Activated naive CD8-positive, alpha-beta T cell treated with anti-CD3 and anti-CD28 coated beads for 36 hours (primary cell): ENCODE measurements at places on chromosomes 13 and 19. TPM values are rescaled to one million over a fixed set of nuclear protein-coding genes. Genes with fewer than 3 reads are reported as not detected.

- H3K27me3 ChIP-seq = peaks cover 3% of the 10 kb centered on the region
- H3K4me3 ChIP-seq = no peak overlapping the region
- H3K36me3 ChIP-seq = no peaks in the 10 kb centered on the region
- DNase-seq = no peak
- H3K4me1 ChIP-seq = no peaks in the 10 kb centered on the region
Measured at GRCh38 chr13:43426355-43426754, 360.4 kb downstream of the ENOX1 start.

GRCh38 chr19:2266183-2266993 is 10.2 kb upstream of the JSRP1 start:
- H3K4me3 ChIP-seq = peak overlapping the region; percentile 41
- peak overlapping the region; percentile 48 for H3K27ac ChIP-seq
- H3K4me1 ChIP-seq = peaks cover 13% of the 10 kb centered on the region
- no peaks in the 10 kb centered on the region for H3K27me3 ChIP-seq

GRCh38 chr13:73210218-73210883 is 151.5 kb downstream of the KLF5 start:
- H3K36me3 ChIP-seq = no peaks in the 10 kb centered on the region
- H3K27me3 ChIP-seq = no peaks in the 10 kb centered on the region

DNA sequence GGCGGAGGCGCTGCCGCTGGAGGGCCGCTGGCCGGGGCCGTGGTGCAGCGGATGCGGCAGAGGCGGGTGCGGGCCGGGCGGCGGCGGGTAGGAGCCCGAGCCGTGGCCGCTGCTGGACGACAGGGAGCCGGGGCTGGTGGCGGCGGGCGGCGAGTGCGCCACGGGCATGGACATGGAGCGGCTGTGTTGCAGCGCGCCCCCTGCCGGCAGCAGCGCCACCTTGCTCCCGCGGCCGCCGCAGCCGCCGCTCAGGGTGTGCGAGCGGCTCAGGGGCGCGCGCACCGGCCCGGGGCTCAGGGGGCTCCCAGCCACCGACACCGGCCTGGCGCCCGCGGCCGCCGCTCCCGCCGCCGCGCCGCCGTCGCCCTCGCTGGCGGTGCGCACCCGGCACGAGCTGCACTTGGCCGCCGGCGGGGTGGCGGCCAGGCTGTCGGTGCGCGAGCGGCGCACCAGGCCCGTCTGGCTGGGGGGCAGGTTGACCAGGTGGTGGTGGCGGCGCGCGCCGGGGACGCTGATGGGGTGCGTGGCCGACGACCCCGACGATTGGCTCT is 1.7 kb downstream of the IRS2 start:
- peaks cover 33% of the 10 kb centered on the region for H3K4me1 ChIP-seq
- peak; percentile 79 for DNase-seq
- peak overlapping the region; percentile 54 for H3K4me3 ChIP-seq
- H3K27ac ChIP-seq = no peak overlapping the region
- H3K36me3 ChIP-seq = peaks cover 2% of the 10 kb centered on the region

GRCh38 chr19:52566121-52566520 is 4.0 kb upstream of the ZNF701 start:
- peaks cover 70% of the 10 kb centered on the region for H3K36me3 ChIP-seq
- no peak overlapping the region for H3K27ac ChIP-seq
- H3K27me3 ChIP-seq = no peaks in the 10 kb centered on the region

DNA sequence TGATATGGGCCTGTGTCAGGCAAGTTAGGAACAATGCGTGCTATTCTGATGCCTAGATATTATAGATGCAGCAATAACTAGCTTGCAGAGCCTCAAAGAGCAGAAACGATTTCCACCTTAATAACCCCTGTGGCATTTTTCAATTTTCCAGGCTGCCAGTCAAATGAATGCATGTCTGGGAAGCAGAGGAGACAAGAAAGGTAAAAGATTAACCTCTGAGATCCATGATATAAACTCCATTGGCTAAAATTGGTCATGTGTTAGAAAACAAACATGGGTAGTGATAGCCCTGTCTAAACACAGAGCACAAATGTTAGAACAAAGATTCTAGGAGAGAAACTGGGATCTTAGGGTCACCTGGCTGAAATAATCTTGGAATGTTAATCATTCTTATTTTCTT is 811.1 kb downstream of the DIAPH3 start:
- DNase-seq = no peak
- H3K27ac ChIP-seq = no peak overlapping the region
- H3K4me3 ChIP-seq = no peak overlapping the region
- no peaks in the 10 kb centered on the region for H3K36me3 ChIP-seq
- H3K27me3 ChIP-seq = peaks cover 4% of the 10 kb centered on the region

- H3K4me1 ChIP-seq = no peaks in the 10 kb centered on the region
- H3K27ac ChIP-seq = no peak overlapping the region
- no peaks in the 10 kb centered on the region for H3K36me3 ChIP-seq
- H3K4me3 ChIP-seq = no peak overlapping the region
- no peak for DNase-seq
Measured at GRCh38 chr13:109651854-109652253, 134.5 kb downstream of the IRS2 start.

- no peak overlapping the region for H3K4me3 ChIP-seq
- H3K27me3 ChIP-seq = no peaks in the 10 kb centered on the region
- H3K36me3 ChIP-seq = peaks cover 22% of the 10 kb centered on the region
- no peak for DNase-seq
- H3K27ac ChIP-seq = no peak overlapping the region
- no peaks in the 10 kb centered on the region for H3K4me1 ChIP-seq
Measured at GRCh38 chr13:112854321-112854720, 114.7 kb upstream of the MCF2L start.

GRCh38 chr13:105377452-105377851 is 1158.0 kb downstream of the EFNB2 start:
- no peaks in the 10 kb centered on the region for H3K4me1 ChIP-seq
- no peak for DNase-seq
- no peak overlapping the region for H3K4me3 ChIP-seq
- no peak overlapping the region for H3K27ac ChIP-seq
- no peaks in the 10 kb centered on the region for H3K36me3 ChIP-seq

DNA sequence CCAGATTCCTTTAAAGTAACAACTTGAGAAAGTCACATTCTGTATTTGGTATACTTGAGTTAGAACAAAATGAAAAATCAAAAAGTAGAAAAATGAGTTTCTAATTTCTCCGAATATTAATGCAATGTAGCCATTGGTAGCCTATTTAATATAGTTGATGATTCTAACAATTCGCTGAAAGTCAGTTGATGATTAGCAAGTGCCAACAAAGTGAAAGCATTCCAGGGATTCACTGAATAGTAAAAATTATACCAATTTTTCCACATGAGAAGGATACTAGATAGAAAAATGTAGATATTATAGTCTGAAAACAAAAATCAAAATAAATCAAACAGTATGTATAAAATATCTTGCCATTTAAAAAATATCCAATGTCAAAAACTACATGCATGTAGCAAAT is 117.2 kb downstream of the FREM2 start:
- H3K4me1 ChIP-seq = no peaks in the 10 kb centered on the region
- H3K27ac ChIP-seq = no peak overlapping the region
- no peak for DNase-seq
- H3K4me3 ChIP-seq = no peak overlapping the region
- no peaks in the 10 kb centered on the region for H3K36me3 ChIP-seq
- H3K27me3 ChIP-seq = peaks cover 6% of the 10 kb centered on the region

DNA sequence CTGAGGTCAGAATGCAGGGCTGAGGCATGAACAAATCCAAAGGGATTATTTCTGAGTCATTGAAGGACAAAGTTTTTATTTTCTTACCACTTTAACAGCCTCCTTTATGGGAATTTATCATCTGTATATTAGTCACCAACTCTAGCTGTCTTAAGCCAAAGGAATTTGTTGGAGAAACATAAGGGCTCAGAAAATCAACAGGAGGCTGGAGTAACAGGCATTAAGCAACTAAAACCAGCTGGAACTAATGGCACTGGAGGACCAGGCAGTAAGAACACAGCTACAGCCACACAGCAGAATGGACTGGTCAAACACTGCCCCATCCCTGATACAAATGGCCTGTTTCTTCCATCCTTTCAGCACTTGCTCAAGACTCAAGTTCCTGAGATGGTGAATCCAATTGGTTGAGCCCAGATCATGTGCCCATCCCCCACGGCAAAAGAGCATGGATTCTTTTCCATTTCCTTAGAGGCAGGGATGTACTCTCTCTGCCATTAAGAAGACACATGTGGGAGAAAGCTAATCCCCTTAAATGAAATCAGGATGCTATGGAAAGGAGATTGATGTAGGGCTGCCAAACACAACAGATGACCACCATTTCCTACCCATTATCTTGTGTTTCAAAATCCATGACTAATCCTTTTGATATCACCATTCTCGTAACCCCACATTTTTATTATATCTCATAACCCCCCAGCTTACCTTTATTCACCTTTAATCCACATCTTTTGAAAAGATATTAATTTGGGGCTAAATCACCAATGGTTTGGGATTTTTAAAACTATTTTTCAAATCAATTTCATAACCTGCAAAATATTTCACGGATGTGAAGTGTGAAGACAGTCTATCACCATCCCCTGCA is 157.0 kb upstream of the FNDC3A start:
- H3K4me1 ChIP-seq = peaks cover 13% of the 10 kb centered on the region
- no peak for DNase-seq
- H3K36me3 ChIP-seq = no peaks in the 10 kb centered on the region

DNA sequence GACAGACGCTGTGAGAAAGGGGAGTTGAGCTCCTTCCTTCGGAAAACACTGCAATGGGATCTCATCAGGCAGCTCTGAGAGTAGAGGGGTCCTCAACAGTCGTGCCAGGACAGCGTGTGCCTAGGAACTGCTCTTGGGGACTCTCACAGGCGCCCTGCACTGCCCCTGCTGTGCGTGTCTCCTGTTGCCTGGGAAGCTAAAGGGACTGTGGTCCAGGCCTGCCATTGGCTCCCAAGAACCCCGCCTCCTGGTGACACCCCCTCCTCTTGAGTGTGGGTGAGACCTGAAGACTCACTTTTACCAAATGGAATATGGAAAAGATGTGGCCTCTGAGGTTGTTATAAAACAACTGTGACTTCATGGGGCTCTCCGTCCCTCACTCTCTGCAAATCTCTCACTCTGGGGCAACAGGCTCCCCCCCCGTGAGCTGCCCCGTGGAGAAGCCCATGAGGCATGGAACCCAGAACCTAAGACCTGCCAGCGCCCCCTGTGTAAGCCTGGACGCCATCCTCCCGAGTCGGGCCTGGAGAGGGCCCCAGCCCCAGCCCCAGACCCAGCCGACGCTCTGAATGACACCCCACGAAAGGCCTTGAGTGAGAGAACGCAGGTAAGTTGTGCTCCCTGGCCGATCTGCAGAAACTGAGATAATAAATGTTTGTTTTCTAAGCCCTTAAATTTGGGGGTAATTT is 302.7 kb downstream of the FGF9 start:
- H3K4me1 ChIP-seq = no peaks in the 10 kb centered on the region
- H3K36me3 ChIP-seq = no peaks in the 10 kb centered on the region
- H3K27ac ChIP-seq = no peak overlapping the region
- H3K27me3 ChIP-seq = no peaks in the 10 kb centered on the region
- no peak overlapping the region for H3K4me3 ChIP-seq
- DNase-seq = no peak

DNA sequence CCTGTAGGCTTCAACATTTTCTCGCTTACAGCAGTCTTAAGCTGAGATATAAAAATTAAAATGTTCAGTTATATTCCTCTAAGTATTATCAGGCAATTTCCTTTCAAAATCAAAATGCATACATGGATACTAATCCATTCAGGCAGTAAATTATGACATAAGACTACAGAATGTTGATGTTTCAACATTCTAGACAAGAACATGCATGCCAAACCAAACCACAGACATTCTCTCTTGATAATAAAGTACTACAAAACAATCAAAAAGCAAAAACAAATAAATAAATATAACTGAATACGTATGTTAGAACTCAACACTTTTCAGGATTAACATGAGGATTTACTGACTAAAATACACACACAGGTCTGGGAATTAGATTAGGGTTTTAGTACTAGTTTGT is 7.7 kb downstream of the DIS3 start:
- no peak overlapping the region for H3K27ac ChIP-seq
- no peak for DNase-seq
- H3K4me3 ChIP-seq = no peak overlapping the region
- H3K27me3 ChIP-seq = no peaks in the 10 kb centered on the region
- H3K4me1 ChIP-seq = peaks cover 16% of the 10 kb centered on the region
- peaks cover 21% of the 10 kb centered on the region for H3K36me3 ChIP-seq

The SCN1B gene
- total RNA-seq = 0.45 TPM

The CCDC70 gene
- 0.19 TPM for total RNA-seq

The AMER2 gene
- total RNA-seq = not detected

The ACP7 gene
- not detected for total RNA-seq

The RYR1 gene
- 0.19 TPM for total RNA-seq

The CGB5 gene
- not detected for total RNA-seq
